ENCODE measurements at places on chromosomes 16 and 17.
A peak's percentile ranks its signal among the peaks of the same experiment; 100 is the strongest.

DNA sequence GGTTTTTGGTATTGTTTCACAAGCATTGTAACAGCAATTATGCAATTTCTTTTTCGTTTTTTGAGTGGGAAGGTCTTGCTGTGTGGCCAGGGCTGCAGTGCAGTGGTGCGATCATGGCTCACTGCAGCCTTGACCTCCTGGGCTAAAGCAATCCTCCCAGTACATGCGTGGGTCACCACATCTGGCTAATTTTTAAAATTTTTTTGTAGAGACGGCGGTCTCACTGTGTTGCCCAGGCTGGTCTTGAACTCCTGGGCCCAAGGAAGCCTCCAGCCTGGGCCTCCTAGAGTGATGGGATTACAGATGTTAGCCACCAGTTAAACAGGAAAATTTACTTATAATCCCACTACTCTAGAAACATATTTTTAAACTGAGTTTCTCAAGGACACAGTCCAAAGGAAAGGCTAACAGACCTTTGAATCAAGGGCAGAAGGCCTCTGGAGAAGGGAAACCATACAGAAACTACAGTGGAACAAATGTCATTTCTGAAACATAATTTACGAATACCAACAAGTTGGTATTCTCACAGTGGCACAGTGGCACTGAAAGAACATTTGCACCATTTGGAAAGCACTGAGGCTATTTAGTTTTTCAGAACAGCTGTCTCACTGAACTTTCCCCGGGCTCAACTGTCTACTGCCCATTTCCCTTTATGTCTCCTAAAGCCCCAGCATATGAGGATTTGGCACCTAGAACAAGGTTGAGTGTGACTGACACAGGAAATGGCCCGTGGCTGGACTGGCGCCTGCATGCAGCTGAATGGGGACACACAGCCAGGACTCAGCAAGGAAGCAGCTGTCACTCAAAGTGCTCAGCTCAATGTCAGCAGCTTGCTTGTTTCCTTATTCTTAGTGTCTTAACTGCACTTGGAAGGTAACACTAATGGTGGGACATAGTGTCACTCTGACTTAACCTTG lies 2.8 kb upstream of the PRKAR1A start:
- DNase-seq, result no peak

DNA sequence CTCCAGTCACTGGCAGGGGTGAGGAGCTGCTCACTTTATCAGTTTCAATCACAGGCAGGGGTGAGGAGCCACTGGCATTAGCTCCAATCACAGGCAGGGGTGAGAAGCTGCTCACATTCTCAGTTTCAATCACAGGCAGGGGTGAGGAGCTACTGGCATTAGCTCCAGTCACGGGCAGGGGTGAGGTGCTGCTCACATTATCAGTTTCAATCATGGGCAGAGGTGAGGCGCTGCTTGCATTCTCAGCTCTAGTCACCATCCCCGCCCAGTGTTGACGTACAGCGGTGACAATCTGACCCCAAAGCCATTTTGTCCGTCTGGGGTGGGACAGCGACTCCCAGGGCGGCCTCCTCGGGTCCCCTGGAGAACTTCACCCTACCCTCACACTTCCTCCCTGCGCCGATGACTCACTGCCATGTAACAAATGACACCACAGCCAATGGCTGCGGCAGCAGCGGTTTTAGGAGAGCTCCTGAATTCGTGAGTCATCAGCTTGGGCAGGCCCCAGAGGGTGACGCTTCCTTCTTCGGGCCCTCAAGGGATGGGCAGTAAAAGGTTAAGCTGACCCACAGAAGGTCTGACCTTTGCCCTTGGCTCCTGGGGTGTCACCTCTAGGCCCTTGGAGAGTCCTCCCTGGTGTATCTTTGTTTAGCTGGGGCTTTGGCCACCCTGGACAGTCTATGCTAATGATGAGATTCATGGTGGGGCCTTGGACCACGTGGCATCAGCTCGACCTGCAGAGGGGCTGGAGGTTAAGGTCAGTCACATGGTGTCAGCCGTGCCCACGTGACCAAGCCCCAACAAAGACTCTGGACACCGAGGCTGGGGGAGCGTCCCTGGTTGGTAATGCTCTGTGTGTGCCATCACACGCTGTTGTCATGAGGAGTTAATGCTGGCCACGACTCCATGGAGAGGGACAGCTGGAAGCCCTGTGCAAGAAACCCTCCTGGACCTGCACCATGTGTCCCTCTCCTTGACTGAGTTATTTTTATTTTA lies 171.7 kb downstream of the C16orf95 start:
- DNase-seq, result peak; percentile 87

GRCh38 chr17:69761767-69762321 lies 313.2 kb upstream of the KCNJ16 start:
- DNase-seq, result peak; percentile 97

DNA sequence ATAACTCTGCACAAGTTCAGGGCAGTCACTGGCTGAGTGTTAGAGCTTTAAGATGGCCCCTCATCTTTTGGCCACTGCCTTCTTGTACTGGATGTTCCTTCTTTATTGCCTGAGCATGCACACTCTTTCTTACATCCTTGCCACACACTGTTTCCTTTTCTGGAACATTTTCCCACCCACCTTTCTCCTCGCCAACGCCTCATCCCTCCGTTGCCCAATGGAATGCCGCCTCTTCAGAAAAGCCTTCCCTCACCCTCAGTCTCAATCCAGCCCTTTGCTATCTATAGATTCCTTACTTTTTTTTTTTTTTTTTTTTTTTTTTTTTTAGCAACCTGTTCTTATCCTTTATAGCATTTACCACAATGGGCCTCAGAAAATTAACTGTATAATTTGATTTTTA lies 47.9 kb upstream of the RBFOX1 start:
- no peak for DNase-seq

DNA sequence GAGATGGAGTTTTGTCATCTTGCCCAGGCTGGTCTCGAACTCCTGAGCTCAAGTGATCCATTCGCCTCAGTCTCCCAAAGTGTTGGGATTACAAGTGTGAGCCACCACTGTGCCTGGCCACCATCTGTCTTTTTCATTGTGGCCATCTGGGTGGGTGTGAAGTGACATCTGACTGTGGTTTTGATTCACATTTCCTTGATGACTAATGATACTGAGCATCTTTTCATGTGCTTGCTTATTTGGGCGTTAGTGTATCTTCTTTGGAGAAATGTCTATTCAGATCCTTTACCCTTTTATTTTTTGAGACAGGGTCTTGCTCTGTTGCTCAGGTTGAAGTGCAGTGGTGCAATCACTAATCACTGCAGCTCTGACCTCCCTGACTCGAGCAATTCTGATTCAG lies 53.9 kb upstream of the ERN1 start:
- DNase-seq, result peak; percentile 88

DNA sequence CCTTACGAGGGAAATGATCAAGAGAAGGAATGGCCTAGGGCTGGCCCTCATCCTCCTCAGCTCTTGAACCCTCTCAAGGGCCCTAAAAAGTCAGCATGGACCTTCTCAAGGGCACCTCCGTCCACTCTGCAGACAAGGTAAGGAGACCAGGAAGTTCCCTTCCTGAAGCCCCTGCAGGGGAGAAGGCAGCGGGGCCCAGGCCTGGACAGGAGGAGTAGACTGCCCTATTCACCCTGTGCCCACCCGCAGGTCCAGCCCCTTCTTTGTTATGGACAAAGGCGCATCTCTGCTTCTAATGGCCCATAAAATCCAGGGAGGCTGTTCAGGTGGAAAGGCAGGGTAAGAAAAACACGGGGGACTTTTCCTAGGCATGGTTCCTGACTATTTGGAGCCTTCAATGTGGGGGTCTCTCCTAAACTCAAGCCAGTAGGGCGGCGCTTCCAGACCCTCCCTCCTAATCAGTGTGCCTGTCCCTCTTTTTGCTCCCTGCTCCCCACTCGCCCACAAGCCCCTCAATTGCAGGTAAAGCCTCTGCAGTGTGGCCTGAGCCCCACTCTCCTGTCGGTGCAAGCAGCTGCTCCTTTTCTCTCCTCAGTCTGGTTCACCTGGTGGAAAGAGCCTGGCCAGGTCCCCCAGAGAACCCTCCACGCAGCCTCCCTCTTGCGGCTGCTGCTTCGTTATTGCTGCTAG lies 28.2 kb downstream of the AXIN2 start:
- DNase-seq, result no peak

DNA sequence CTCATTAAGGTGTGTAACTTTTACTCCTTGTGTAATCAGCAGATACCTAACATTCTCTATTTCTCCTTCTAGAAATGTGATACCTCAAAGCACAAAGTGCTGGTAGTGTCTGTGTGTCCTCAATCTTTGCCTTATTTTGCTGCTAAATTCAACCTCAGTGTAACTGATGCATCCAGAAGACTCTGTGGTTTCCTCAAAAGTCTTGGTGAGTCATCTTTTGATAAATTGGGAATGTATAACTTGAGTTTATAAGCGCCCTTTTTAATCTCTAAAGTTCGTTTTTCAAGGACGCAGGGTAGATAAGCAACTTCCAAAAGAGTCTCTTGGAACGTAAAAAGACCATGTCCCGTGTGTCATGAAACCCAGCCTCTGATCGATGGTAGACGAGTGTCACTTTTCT lies 10.2 kb downstream of the NARF start:
- no peak for DNase-seq

DNA sequence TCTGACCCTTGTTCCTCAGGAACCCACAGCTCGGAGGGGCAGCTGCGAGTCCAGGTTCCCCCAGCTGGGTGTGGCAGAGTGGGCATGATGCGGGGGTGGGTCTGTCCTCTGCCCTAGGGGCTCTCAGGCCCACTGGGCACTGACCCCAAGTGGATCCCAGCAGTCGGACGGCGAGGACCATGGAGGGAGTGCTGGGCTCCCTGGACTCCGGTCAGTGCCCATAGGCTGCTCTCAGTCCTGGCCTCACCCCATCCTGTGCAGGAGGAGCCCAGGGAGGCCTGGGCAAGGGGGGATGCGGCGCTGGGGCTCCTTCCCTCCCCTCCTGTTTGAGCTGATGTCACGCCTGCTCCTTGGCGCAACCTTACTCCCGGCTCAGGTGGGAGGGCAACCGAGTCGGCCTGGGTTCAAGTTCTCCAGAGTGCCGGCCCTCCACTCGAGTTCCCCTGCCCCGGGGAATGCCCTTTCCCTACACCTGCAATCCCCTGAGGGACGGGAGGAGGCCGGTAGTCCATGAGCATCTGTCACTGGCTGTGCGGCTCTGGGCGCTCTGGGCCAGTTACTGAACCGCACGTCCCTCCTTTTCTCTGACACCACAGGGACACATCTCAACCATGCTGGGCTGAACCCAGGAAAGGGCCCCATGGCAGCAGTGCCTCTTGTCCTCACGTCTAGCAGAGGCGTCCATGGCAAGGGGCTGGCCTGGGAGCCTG lies 52.6 kb upstream of the ACSF3 start:
- DNase-seq, result no peak

GRCh38 chr17:47987240-47987835 lies 16.4 kb downstream of the CDK5RAP3 start:
- peak; percentile 53 for DNase-seq

- no peak for DNase-seq
These were observed 1.7 kb upstream of the PGAP6 start for GRCh38 chr16:383326-384051.

DNA sequence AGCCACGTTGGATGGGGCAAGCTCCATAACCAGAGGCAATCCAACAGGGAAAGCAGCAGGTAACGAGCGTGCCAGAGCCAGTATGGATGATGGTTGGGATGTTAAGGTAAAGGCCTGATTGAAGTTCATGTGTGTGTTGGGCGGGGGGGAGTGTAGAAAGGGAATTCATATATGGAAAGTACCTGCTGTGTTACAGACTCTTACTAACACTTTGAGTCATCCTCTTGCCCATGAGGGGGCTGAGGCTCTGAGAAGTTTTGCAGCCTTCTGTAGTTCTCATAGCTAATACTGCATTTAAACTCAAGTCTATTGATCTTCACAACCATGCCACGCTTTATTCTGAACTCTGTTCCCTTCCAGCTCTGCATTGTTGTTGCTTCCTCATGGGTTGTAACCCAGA lies 28.5 kb downstream of the SYCE1L start:
- DNase-seq, result no peak

DNA sequence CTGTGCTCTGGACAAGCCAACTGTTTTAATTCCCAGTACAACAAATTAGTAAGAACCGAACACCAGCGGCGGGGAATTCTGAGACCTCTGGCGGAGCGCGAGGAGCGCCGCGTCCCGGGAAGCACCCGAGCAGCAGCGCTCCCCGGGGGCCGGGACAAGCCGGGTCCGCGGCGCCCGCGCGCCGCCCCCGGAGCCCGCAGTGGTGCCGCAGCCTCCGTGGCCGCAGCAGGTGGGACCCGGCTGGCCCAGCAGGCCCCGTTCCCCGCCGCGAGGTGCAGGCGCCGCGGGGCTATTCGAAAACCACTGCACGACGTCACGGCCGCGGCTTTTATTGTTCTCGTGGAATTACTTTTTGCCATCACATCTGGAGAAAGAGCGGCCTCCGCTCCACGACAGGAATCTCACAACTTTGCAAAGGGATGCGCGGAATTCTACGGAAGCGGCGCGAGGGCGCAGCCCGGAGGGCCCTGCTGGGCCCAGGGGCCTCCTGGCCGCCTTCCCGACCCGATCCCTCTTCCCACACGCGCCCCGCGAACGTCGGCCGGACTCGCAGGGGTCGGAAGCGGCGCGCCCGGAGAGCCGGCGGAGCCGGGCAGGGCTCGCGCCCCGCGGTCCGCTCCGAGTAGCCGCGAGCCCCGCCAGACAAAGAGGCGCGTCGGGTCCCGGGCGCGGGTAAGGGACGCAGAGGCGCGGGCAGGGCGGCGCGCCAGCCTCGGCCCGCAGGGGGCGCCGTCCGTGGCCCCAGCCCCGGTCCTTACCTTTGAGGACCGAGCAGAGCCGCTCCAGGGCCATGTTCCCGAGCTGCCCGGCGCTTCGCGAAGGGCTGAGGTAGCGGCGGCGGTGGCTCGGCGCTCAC lies 696 bp downstream of the NETO2 start:
- peak; percentile 75 for DNase-seq

DNA sequence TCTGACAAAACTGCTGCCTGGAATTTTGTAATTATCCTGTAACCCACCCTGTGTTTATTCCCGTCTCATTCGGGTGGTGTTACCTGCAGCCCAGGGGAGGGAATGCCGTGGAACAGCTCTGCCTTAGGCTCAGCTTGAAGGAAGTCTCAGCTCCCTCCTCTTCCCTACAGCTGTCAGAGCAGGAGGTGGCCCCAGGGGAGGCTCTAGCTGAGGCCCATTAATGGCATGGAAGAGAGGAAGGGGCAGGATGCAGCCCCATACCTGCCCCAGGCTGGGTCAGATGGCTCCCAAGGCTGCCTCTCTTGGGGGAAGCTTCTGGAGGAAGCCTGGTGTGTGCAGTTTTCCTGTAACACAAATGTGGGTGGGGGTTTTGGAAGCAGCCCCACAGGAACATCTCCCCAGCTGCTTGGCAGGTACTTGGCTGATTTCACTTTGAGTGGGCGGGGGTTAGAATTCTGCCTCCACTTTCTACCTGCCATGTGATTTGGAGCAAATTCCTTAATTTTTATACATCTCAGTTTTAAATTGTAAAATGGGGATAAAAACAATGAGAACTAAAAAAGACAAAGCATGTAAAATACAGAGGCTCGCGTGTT lies 103.9 kb downstream of the MGAT5B start:
- no peak for DNase-seq

DNA sequence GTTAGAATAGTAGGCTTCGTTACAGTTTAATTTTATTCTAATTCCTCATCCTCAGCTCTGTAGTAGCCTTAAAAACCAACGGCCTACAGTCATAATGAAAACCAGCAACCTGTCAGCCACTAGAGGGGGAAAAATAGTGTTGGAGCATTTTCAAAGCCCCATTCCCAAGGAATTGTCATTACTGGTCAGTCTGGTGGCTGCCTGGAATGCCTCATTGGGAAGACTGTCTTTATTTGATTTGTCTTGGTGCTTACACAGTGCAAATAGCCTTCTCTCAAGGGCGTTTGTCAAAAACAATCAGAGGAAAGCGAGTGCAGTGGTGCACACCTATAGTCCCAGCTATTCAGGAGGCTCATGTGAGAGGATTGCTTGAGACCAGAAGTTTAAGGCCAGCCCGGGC lies 4.7 kb downstream of the LPCAT2 start:
- no peak for DNase-seq

Measured in EH (cell line).